Natural killer cell (primary cell): ENCODE measurements at places on chromosomes 12 and 14. TPM values are rescaled to one million over a fixed set of nuclear protein-coding genes. Genes with fewer than 3 reads are reported as not detected.
A peak's percentile ranks its signal among the peaks of the same experiment; 100 is the strongest.

GRCh38 chr12:21831791-21832344 lies 57.4 kb upstream of the KCNJ8 start:
- no peak overlapping the region for H3K27ac ChIP-seq
- DNase-seq: no peak
- H3K36me3 ChIP-seq: no peaks in the 10 kb centered on the region

DNA sequence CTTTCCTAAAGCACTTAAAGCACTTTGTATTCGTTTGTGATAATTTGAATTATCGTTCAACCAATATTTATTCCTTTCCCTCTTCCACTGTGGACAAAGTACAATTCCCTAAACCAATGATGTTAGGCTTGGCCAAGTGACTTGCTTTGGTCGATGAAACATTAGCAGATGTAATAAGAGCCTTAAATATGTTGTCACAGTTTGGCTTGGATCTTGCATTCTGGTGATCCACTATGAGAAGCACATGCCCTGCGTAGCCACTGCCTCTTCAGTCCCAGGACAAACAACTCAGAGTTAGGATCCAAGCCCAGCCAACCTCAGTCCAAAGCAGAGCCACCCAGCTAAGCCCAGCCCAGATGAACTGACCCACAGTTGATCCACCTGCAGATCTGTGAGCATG lies 8.4 kb upstream of the C12orf75 start:
- DNase-seq: no peak
- H3K4me1 ChIP-seq: peaks cover 8% of the 10 kb centered on the region
- H3K36me3 ChIP-seq: no peaks in the 10 kb centered on the region
- H3K27me3 ChIP-seq: no peaks in the 10 kb centered on the region

GRCh38 chr12:53324113-53324778 lies 2.8 kb upstream of the AAAS start:
- no peaks in the 10 kb centered on the region for H3K36me3 ChIP-seq
- peaks cover 38% of the 10 kb centered on the region for H3K4me1 ChIP-seq
- no peaks in the 10 kb centered on the region for H3K27me3 ChIP-seq
- peak overlapping the region; percentile 57 for H3K4me3 ChIP-seq
- DNase-seq: peak; percentile 77
- peak overlapping the region; percentile 89 for H3K27ac ChIP-seq

DNA sequence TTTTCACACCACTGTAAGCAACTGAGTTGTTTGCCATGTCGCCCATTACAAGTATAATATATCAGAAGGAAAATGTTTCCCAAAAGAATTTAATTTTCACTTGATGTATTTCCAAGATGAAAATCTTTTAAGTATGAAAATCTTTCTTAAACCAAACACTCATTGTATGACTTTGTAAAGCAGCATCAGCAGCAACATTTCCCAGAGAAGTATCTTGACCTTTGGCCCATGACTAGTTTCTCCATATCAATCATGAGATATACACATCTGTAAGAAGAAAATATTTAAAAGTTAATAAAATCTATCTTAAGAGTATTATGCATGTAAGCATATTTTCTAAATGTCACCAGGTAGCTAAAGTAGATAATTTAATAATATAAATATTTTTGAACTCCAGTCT lies 52.8 kb downstream of the ATP2B1 start:
- H3K36me3 ChIP-seq: peaks cover 12% of the 10 kb centered on the region
- H3K27ac ChIP-seq: no peak overlapping the region
- no peaks in the 10 kb centered on the region for H3K4me1 ChIP-seq
- DNase-seq: no peak
- H3K4me3 ChIP-seq: no peak overlapping the region
- no peaks in the 10 kb centered on the region for H3K27me3 ChIP-seq

DNA sequence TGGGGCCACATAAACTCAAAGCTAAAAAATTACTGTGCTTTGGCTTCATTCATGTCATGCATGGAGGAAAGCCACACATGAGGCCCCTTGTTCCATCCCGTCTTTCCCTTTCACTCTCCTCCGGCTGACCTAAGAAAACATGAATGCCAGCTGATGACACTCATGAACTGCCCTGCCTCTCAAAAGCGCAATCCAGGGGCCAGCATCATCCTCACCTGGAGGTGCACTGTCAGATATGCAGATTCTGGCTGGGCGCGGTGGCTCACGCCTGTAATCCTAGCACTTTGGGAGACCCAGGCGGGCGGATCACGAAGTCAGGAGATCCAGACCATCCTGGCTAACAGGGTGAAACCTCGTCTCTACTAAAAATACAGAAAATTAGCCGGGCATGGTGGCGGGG lies 116.1 kb upstream of the FOXN3 start:
- no peaks in the 10 kb centered on the region for H3K4me1 ChIP-seq
- no peaks in the 10 kb centered on the region for H3K36me3 ChIP-seq
- no peak overlapping the region for H3K27ac ChIP-seq

DNA sequence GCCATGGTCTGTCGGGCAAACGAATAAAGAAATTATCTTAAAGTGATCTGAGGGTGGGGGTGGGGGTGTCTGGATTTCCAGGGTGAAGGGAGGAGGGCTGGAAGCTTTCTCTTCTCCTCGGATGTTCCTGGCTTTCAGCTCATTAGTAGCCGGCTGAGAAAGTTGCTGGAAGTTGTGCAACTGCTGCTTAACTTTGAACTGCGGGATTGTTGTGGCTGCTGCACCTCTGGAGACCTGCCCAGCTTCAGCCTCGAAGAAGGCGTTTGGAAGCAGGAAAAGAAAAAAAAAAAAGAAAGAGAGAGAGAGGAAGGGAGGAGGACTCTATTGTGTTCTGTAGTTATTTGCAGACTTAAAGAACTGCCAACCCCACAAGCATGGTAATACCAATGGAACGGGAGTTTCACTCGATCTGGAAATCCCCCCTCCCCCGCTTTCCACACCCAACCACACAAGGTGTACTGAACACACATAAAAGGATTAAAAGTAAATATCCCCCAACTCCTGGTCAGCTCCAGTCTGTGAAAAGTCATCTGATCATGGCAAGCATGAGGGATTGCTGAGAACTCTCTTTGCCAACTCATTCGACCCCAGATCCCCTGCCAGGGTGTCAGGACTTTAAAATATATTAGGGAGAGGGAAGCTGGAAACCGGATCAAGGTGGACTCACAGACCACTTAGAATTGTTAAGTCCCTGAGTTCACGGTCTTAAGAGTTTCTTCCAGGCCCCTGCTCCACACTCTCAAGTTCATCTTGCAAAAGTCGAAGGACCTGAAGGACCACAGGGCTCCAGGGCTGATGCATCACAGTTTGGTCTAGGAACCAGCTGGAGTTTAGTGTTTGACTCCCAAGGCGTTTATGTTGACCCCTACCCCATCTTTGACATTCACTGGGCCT lies at the start of gene RASSF9:
TSS of gene RASSF9 (minus strand) at position 213 of the 894 bp plus-strand sequence. CDS start at position 5, 208 bp downstream.
- no peak within 1 kb of the TSS for H3K4me3 ChIP-seq
- no peaks in the 10 kb centered on the region for H3K27me3 ChIP-seq
- DNase-seq: no peak
- H3K36me3 ChIP-seq: no peaks in the 10 kb centered on the region
- H3K4me1 ChIP-seq: no peaks in the 10 kb centered on the region
- no peak within 1 kb of the TSS for H3K27ac ChIP-seq

DNA sequence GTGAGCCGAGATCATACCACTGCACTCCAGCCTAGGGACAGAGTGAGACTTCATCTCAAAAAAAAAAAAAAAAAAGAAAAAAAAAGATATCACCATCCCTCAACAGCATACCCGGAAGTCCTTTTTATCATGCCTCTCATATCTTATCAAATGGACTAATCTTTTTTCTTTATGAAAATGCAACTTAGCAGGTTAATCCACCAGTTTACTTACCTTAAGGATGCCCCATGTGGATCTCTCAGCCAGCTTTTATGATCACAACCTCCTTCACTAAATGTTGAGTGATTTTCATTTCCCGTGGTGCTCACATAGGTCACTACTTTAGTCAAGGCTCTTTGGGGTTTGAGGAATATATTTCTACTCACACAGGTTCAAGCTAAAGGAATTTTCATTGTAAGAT lies 248.8 kb upstream of the TBX3 start:
- DNase-seq: no peak
- H3K4me1 ChIP-seq: no peaks in the 10 kb centered on the region
- H3K27ac ChIP-seq: no peak overlapping the region
- no peak overlapping the region for H3K4me3 ChIP-seq
- H3K27me3 ChIP-seq: no peaks in the 10 kb centered on the region
- H3K36me3 ChIP-seq: no peaks in the 10 kb centered on the region

Gene PEBP1
- total RNA-seq: 54.0 TPM

DNA sequence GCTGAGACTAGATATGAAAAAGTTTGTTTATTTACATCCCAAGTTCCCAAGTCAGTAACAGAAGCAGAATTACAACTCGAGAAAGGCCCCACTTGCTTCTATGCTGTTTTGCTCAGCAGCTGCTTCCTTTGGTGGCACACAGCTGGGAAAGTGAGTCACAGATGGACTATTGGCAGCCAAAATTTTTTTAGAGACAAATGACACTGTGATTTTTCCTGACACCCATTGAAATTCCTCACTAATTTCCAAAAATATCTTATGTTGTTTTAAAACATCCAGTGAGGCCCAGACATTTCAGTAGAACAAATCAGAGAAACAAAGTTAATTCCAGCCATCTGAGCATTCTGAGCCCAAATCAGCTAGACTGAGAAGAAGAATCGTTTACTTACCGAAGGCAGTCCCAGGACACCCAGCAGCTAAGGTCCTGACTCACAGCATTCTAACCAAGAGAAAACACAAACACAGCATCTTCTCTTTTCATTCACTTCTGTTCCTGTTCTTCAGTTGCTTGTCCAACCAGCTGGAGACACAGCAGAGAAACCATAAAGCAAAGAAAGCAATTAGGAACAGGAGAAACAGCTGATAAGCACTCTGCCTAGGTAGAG lies 188.3 kb downstream of the DAD1 start:
- H3K4me3 ChIP-seq: no peak overlapping the region
- no peaks in the 10 kb centered on the region for H3K27me3 ChIP-seq
- H3K27ac ChIP-seq: no peak overlapping the region
- no peak for DNase-seq
- no peaks in the 10 kb centered on the region for H3K4me1 ChIP-seq

DNA sequence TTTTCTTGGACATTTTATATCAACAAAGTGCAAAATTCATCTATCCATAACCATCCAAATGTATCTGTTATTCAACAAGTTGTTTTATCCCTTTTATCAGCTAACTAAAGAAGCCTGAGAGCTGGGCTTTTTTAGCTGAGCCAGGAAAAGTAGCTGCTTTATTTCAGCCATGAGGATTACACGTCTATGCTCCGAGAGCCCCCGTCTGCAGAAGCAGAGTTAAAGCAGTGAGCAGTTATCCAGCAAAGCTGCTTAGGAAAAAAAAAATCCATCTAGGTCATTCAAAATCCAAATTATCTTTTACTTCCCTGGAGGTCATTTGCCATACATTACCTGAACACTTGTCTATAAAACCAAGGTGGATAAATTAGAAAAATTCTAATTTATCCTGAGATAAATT lies 15.7 kb upstream of the HECTD1 start:
- H3K27ac ChIP-seq: no peak overlapping the region
- H3K4me3 ChIP-seq: no peak overlapping the region
- DNase-seq: no peak
- H3K36me3 ChIP-seq: no peaks in the 10 kb centered on the region
- no peaks in the 10 kb centered on the region for H3K27me3 ChIP-seq

Gene LRRC9
- total RNA-seq: not detected
